Kidney capillary endothelial cell (primary cell): ENCODE measurements at places on chromosomes 1 and 21.

GRCh38 chr1:39047374-39048229, 21.5 kb downstream of the NDUFS5 start:
- DNase-seq: peak; percentile 26

GRCh38 chr21:25961042-25961441, 209.5 kb downstream of the APP start:
- no peak for DNase-seq

DNA sequence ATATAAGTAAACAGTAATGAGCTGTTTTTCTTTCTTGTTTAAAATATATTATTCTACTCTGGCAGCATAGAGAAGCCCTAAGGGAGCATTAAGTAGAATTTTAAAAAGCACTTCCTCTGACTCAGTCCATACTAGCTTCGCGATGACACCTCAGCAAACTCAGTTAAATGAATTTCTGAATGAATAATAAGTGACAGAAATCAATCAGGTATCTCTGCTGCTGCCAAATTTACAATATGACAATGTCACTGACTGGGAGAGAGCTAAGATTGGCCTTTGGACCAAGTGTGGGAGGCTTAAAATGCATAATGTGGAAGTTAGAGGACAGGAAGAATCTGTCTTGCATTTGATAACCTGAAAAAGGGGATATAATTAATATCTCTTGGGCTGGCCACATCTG, 296.1 kb downstream of the HHIPL2 start:
- DNase-seq: no peak

GRCh38 chr1:91527266-91527765, 26.7 kb downstream of the CDC7 start:
- DNase-seq: no peak

GRCh38 chr1:6438047-6438525, 13.5 kb downstream of the ESPN start:
- DNase-seq: no peak

DNA sequence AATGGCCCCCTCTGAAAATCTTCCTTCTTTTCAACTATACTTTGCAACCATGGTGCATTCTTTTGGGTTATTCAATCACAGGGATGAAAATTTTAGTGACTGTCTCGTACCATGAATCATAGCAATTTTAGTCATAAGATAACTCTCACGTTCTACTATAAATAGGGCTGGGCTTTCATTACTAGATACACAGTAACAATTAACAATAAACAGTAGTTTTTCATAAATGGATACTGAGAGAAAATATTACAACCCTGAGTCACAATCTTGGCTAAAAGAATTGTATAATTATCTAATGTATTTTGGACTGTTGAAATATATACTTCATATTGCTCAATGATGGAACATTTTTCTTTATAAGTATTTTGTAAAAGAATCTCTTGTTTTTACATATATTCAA, 96.1 kb downstream of the TEX35 start:
- peak; percentile 38 for DNase-seq

- no peak for DNase-seq
Observed at GRCh38 chr1:65882076-65882475, 89.4 kb downstream of the PDE4B start.

- DNase-seq: no peak
Observed at GRCh38 chr1:23475641-23476040, 8.3 kb downstream of the ASAP3 start.

DNA sequence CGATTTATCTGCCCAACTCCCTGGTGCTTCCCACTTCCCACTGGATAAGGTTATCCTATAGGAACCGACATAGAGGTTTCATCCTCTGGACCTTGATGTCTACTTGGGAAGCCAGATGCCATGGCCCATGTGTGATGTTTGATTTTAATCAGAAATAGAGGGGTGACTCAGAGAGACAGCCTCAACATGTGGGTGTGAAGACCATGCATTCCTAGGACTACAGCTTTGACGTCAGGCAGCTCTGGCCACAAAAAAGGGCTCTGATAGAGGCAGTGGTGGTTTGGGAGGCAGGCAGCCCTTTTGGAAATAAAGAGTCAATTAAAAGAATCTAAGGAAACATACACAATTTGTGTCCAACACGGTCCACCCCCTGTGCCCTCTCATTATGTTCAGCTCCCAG, 5.2 kb upstream of the SH2D2A start:
- DNase-seq: no peak

DNA sequence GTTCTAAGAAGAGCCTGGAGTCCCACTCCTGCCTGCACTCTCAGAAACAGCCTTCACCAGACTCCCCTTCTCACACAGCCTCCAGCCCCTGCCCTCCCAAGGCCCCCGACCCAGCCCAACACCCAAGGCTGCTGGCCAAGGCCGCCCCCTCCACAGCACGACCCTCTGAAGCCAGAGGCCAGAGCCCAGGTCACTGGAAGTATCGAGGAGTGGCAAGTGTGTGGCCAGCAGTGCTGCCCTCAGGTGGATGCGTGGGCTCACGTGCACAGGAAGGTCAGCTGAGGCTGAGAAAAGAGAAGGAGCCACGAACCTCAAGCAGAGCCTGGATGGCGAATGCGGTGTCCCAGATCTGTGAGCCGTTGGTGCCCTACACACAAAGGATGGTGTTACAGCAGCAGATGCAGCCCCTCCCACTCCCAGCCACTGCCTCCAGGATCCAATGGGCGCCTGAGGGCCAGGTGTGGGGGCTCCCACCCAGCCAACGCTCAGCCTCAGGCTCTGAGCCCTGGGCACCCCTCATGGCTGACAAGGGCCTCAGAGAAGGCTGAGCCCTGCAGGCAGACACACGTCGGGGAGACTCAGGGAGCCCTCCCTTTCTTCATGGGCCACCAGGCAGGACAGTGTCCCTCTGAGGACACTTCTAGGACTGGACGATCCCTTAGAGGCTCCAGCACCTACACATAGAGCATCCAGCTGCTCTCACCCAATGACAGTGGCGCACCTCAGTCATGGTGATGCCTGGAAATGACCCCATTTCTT, 18.0 kb downstream of the LSS start:
- DNase-seq: no peak

DNA sequence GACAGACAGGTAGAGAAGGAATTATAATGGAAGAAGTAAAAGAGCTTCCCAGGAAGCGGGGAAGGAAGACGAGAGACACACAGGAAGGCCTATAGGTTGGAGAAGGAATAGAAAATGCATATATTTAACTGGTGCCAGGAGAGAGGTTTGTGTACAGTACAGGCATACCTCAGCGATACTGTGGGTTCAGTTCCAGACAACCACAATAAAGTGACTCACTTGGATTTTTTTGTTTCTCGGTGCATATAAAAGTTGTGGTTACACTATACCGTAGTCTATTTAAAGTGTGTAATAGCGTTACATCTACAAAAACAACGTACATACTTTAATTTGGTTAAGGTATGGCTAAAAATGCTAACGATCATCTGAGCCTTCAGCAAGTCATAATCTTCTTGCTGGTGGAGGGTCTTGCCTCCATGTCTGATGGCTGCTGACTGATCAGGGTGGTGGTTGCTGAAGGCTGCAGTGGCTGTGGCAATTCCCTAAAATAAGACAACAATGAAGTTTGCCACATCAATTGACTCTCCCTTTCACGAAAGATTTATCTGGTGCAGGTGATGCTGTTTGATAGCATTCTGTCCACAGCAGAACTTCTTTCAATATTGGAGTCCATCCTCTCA, 16.0 kb downstream of the YARS1 start:
- no peak for DNase-seq

DNA sequence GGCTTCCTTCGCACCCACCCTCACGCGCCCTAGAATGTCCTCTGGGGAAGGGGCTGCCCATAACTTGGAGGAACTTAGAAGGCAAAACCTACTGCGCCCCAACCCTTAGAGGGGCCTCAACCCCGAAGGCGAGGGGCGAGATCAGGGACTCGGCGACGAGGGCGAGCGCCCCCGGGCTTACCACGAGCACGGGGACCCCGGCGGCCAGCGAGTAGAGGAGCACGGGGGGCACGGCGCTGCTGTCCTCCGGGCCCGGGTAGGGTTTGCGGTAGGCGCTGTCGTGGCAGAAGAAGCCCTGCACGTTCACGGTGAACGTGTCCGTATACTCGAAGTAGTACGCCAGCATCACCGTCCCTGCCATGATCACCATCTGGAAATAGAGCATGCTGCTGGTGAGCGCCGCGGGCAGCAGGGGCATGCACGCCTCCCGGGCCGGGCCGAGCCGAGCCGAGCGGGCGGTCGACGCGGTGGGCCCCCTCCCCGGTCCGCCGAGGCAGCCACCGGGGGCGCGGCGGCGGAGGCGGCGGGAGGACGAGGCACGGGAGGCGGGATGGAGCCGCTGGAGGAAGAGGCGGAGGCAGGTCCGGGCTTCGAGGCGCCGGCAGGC, 304 bp downstream of the PLPPR5 start:
- DNase-seq: no peak

- no peak for DNase-seq
Observed at GRCh38 chr1:221573756-221574155, 168.1 kb downstream of the DUSP10 start.

GRCh38 chr1:55955016-55955621, 624.2 kb downstream of the PLPP3 start:
- DNase-seq: no peak
